Central memory CD8-positive, alpha-beta T cell (primary cell): ENCODE measurements at places on chromosomes 3 and 15.

- no peaks in the 10 kb centered on the region for H3K36me3 ChIP-seq
- H3K27me3 ChIP-seq, result no peaks in the 10 kb centered on the region
- H3K27ac ChIP-seq, result no peak overlapping the region
- no peak for DNase-seq
- no peak overlapping the region for H3K4me3 ChIP-seq
Measured at GRCh38 chr15:25892126-25892525, 29.0 kb upstream of the ATP10A start.

GRCh38 chr3:113441051-113441770 lies at the start of gene CFAP44:
TSS of gene CFAP44 (minus strand) at chr3:113441493. CDS start at chr3:113433664, 7,829 bp downstream.
- no peak within 1 kb of the TSS for H3K4me3 ChIP-seq
- H3K27me3 ChIP-seq, result no peaks in the 10 kb centered on the region
- H3K4me1 ChIP-seq, result no peaks in the 10 kb centered on the region
- peaks cover 2% of the 10 kb centered on the region for H3K36me3 ChIP-seq
- peak; percentile 22 for DNase-seq

GRCh38 chr3:142022381-142022780 lies 127.0 kb downstream of the TFDP2 start:
- no peaks in the 10 kb centered on the region for H3K27me3 ChIP-seq
- H3K4me1 ChIP-seq, result peaks cover 16% of the 10 kb centered on the region
- H3K27ac ChIP-seq, result no peak overlapping the region
- H3K36me3 ChIP-seq, result peaks cover 2% of the 10 kb centered on the region
- H3K4me3 ChIP-seq, result no peak overlapping the region
- DNase-seq, result no peak

DNA sequence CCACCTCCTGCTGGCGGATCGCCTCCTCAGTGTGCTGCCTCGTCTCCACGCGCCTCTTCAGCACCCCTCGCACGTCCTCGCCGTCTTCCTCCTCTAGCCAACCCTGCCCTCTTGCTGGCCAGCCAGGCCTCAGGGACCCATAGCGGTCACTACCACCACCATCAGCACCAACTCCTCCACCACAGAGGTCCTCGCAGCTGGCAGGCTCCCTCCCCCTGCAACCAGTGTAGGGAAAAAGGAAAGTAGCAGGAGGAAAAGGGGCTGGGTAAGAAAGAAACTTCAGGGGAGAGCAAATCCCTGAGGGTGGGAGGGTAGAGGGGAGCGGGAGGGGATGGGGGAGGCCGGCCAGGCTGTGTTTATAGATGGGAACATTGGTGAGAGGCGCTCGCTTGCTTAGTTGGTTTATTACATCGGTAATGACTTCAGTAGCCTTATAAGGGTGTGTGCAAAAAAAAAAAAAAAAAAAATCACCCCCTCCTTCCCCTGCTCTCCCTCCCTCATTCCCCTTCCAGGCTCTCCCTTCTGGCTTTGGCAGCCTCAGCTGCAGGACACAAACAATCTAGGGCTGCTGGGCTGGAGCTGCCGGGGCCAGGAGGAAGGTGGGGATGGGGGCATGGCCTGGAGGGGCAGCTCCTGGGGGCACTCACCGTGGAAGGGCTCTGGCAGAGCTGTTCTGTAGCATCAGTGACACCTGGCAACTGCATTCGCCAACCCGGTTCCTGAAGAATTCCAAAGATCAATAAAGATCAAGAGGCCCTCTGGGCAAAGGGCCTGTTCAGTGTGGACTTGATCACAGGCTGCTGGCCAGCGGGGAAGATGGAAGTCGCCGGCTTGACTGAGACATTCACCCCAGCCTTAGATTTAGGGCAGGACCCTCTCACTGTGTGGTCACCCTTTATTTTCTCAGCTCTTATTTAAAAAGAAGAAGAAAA lies 116.2 kb upstream of the HACD2 start:
- no peak overlapping the region for H3K4me3 ChIP-seq
- DNase-seq, result no peak
- no peaks in the 10 kb centered on the region for H3K36me3 ChIP-seq
- H3K27ac ChIP-seq, result no peak overlapping the region
- H3K27me3 ChIP-seq, result peaks cover 22% of the 10 kb centered on the region
- no peaks in the 10 kb centered on the region for H3K4me1 ChIP-seq

- H3K27me3 ChIP-seq, result peaks cover 9% of the 10 kb centered on the region
- H3K36me3 ChIP-seq, result no peaks in the 10 kb centered on the region
- no peak for DNase-seq
- no peaks in the 10 kb centered on the region for H3K4me1 ChIP-seq
- no peak overlapping the region for H3K27ac ChIP-seq
Measured at GRCh38 chr3:111035316-111035715, 36.3 kb upstream of the NECTIN3 start.

- no peaks in the 10 kb centered on the region for H3K27me3 ChIP-seq
- H3K36me3 ChIP-seq, result no peaks in the 10 kb centered on the region
- H3K4me3 ChIP-seq, result no peak overlapping the region
- no peak overlapping the region for H3K27ac ChIP-seq
Measured at GRCh38 chr15:96107916-96108315, 222.6 kb upstream of the NR2F2 start.

GRCh38 chr3:171260899-171261298 lies 199.3 kb downstream of the TNIK start:
- H3K4me3 ChIP-seq, result no peak overlapping the region
- H3K27ac ChIP-seq, result peak overlapping the region; percentile 20
- DNase-seq, result no peak
- H3K27me3 ChIP-seq, result no peaks in the 10 kb centered on the region
- peaks cover 82% of the 10 kb centered on the region for H3K4me1 ChIP-seq
